ENCODE measurements at places on chromosomes 13 and 19.

DNA sequence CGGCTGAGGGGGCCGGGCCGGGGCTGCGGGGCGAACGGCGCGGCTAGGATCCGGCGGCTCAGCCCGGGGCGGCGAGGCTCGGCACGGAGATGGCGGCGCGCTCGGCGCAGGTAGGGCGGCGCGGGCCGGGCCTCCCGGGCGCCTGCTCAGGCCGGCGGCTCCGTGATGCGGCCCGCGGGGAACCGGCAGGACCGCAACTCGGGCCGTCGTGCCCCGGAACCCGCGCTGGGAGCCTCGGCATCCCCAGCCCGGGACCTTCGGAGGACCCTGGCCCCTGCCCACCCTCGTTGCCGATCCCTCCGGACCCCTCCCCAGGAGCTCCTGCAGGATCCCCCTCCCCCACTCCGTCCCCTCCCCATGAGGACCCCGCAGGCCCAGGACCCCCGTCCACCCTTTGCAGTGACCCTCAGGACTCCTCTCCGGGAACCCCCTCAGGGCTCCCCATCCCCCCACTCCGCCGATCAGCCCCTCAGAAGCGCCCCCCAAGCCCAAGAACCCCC is 304 bp downstream of the EVI5L start:
- DNase-seq = no peak

DNA sequence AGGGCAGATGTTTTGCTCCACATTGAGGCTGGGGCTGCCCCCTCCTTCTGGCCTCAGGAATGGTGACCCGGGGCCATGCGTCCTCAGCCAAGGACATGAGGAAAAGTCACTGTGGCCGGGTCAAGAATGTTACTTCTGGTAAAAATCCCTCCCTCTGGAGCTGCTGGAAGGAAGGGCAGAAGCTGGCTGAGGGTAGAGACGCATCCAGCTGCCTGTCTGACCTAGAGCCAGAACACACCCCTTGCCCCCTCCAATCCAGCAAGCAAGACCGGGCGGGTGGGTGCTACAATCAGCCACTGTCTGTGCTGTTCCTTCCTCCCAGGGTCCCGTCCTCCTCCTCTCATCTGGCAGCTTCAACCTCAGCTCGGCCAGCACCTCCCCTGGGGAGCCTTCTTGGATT is 59.0 kb downstream of the PTPRS start:
- no peak for DNase-seq

DNA sequence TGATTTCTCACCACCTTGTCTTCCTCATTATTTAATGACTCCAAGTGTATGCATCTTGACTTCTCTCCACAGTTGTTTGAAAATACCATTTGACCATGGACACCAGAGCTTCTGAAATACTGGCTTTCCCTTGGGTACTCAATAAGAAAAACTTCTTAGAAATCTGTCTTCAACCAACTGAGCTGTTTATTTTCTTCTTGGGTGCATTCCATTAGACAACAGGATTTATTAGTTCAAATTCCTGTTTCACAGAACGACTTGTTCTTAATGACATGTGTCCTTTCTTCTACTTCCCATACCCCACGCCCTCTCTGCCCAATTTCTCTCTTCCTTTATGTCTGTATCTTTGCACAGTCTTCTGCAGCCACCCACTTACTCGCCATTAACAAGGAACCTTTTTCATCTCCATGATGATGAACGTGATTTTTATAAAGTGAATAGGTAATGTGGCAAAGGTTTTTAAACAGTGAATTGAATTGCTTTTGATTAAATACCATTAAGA is 11.3 kb upstream of the ITM2B start:
- DNase-seq = no peak

DNA sequence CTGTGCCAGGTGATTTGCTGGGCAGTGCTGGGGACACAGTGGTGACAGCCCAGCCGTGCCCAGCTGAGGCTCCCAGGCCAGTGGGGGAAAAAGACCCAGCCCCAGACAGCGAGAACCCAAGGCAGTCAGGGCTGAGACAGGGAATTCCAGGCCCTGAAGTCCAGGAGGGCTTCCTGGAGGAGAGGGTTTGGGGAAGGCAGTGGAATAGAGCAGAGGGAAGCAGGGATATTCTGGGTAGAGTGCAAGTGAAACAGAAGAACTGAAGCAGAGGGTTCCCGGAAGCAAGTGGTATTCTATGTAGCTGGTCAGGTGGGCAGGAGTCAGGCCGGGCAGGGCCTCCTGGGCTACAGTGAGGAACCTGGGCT is 1.3 kb upstream of the CEACAM16 start:
- DNase-seq = no peak

- DNase-seq = no peak
Observed at GRCh38 chr13:106156468-106156867, 379.0 kb downstream of the EFNB2 start.

DNA sequence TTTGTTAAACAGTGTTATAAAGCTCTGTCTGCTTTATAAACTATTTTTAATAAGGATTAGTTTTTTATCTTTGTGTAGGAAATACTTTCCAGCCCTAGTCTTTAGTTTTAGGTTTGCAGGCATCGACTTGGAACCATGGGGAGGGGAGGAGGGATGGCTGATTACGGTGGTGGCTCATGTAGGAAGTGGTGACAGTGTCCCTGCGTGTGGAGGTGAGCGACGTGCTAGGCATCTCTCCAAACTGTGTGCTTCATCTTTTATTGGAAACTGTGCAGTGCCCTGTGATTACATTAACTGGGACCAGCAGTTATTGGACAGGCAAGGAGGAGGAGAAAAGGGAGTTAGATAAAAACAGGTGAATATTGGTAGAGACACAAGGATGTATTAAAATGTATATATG is 203.8 kb downstream of the ATP8A2 start:
- no peak for DNase-seq

- no peak for DNase-seq
Observed at GRCh38 chr19:342801-343421, 1.7 kb downstream of the MIER2 start.

- no peak for DNase-seq
Observed at GRCh38 chr13:113087923-113088690, 17.5 kb upstream of the F7 start.

GRCh38 chr19:33193865-33194362 is at the start of gene LRP3:
Gene LRP3, plus strand, starts transcription at chr19:33194330. Its CDS starts 456 bp downstream, at chr19:33194786.
- no peak for DNase-seq

- DNase-seq = no peak
Observed at GRCh38 chr13:95499811-95500712, 52.5 kb upstream of the CLDN10 start.

- peak; percentile 70 for DNase-seq
Observed at GRCh38 chr19:7340959-7341837, 7.5 kb upstream of the ARHGEF18 start.

GRCh38 chr19:42269478-42270345 is 660 bp downstream of the CIC start:
- DNase-seq = no peak

- DNase-seq = no peak
Observed at GRCh38 chr13:111394211-111394922, 73.9 kb downstream of the TEX29 start.

GRCh38 chr19:52034051-52034728 is 6.0 kb upstream of the ZNF614 start:
- DNase-seq = no peak

DNA sequence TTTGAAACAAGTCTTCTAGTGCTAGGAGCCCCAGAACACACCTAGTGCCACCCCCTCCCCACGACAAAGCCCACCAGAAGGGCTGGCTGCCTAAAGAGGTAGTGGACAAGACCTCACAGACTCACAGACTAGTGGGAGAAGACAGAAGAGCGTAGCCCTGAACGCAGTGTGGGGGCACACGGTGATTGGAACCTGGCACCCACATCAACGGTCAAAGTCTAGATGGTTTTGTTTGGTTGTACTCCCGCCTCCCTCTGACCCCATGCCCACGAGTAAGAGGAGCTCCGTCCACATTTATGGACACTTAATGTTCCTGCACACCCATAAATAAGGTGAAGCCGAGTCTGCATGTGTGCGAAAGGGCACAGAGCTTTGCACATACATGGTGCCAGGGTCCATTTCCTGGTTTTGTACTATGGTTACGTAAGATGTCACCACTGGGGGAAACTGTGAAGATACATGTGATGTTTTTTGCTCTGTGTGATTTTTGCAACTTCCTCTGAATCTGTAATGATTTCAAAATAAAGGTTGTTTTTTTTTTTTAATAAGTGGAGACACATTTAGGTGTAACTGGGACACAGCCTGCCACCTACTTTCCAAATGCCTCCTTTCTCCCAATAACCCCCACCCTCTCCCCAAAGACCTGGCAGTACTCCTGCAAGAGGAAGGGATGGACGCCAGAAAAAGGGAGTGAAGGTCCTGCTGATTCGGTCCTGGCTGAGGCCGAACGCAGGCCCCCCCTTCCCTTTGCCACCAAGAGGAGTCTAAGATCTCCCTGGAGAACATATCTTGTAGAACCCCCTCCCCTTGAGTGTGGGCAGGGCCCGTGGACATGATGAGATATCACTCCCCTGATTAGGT is 72.8 kb downstream of the GNG7 start:
- DNase-seq = no peak

DNA sequence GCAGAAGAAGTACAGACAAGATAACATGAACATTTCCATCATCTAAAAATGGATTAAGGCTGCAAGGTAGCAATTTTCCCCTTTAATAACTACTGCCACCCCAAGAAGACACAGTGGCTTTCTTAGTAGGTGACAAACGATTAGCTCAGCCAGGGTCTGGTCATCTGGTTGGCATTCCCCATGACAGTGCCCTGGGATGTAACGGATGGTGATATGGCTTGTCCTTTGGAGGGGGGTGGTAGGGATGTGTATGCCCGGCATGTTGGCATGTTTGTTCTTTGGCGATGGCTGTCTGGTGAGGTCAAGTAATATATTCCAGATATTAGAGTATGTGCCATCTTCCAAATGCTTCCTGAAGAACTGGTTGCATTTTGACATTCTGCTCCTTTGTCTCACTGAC is 135.6 kb upstream of the ZNF536 start:
- no peak for DNase-seq

DNA sequence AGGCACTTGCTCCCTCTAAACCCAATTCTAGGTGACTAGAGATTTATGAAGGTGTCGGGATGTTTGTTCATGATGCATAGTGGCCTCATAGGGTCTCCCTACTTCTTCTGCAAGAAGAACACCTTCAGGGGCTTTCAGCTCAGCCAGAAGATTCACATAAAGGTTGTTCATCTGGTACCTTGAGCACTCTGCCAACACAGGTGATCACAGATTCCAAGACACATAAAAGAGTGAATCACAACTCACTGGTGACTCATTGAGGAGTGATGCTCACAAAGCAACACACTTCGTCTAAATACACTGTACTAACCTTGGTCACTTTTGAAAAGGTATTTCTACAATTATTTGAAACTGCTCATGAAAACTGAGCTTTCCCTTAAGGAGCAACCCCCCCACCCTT is 6.8 kb upstream of the ZNF324 start:
- DNase-seq = no peak

GRCh38 chr19:19710506-19710905 is 22.4 kb downstream of the ZNF14 start:
- no peak for DNase-seq

DNA sequence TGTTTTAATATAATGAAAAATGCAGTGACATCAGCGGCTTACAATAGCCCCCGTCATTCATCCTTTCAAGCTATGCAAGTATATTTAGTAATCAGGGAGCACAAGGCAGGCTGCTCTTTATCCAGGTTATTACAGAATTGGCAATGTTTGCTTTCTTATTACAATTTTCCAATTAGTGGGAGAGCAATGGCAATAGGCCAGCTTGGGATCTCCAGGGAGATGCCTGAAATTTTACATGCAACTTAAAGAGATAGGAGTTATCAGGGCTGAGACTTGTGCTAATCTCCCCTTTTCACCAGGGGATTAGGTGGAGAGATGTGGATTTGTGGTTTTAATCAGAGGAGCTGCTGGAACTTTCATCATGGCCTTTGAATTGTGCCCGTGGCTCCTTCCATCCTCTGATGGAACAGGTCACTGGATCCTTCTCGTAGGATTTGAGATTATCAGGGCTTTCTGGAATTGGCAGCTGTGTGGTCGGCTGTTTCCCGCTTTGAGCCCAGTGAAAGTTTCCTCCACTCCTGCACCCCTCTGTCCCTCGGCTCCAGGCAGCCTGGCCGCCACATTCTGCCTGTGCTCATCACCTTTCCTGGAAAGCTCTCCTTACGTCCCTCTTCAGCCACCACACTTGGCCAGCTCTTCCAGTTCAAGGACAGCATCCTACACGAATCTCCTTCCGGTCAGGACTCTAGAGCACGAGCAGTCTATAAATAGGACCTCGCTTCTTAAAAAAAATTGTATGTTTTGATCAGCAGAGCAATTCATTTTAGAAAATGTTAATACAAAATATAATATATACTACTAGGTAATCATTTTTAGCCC is 47.0 kb downstream of the CBY2 start:
- no peak for DNase-seq

DNA sequence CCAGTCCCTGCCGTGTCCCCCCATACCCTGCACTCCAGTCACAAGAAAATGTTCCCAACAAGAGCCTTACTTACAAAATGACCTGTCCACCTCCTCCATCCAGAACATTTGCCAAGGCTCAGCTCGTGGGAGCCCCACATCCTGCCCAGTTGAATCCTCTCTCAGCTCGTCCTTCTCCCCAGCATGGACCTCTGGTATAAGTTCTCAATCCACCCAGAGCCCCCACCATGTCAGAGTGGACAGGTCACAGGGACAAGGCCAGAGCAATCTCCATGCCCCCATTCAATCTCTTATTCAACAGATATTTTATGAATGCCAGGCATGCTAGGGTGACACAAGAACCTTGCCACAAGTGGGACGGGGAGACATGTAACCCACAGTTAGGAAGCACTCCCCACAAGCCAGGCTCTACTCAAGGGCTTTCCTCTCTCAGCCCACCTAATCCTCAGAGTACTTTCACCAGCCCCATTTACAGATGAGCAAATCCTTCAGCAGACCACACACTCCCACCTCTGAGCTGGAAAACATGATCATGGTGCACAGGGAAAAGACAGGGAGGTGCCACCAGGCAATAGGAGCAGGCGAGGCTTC is 15.1 kb downstream of the DEDD2 start:
- DNase-seq = no peak

All from NCI-H774 (cell line).